Stimulated activated CD8-positive, alpha-beta memory T cell treated with anti-CD3 and anti-CD28 coated beads, Interleukin-4, amount 100 ng/mL, for 1 hour (primary cell): ENCODE measurements at places on chromosomes 4 and X.

GRCh38 chrX:6505960-6506359 lies 29.0 kb downstream of the VCX3A start:
- DNase-seq = no peak

GRCh38 chr4:38189445-38189844 lies 229.2 kb downstream of the PTTG2 start:
- DNase-seq = no peak

GRCh38 chrX:154799556-154800348 lies 5.5 kb downstream of the MPP1 start:
- no peak for DNase-seq

GRCh38 chr4:7394681-7395451 lies 39.9 kb downstream of the PSAPL1 start:
- DNase-seq = no peak

- no peak for DNase-seq
These were observed 21.9 kb downstream of the ARX start for GRCh38 chrX:24993879-24994278.

DNA sequence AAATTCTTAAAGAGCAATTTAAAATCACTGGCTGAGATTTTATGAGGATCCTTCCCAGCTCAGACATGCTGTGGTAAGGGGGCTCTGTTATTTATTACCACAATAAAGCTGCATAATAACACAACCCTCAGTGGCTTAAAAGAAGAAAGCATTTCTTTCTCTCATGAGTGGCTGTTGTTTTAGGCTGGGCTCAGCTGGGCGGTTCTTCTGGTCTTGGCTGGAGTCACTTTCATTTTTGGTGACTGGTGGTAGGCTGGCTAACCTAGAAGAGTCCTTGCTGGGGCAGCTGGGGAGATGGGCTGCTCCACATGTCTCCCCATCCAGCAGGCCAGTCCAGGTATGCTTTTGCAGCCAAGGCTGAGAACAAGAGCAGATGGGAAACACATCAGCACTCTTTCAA lies 113.0 kb upstream of the MSX1 start:
- no peak for DNase-seq

- no peak for DNase-seq
These were observed 56.5 kb downstream of the SORBS2 start for GRCh38 chr4:185755451-185755850.

GRCh38 chr4:955931-956381 lies 17.4 kb downstream of the DGKQ start:
- no peak for DNase-seq

- DNase-seq = no peak
These were observed 43.3 kb upstream of the AGA start for GRCh38 chr4:177485528-177485927.

DNA sequence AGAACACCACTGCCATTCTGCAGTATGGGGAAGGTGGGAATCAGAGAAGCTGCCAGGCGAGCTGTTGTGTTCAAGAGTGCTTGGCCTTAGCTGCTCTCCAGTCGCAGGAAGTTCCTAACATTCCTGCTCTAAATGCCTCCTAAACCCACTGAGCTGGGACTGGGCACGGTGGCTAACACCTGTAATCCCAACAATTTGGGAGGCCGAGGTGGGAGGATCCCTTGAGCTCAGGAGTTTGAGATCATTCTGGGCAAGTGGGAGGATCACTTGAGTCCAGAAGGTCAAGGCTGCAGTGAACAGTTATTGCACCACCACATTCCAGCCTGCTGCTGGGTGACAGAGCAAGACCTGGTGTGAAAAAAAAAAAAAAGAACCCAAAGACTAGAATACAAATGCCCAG lies 690.3 kb upstream of the FAM241A start:
- no peak for DNase-seq
